Keratinocyte (primary cell): ENCODE measurements at places on chromosomes 2 and 18. TPM values are rescaled to one million over a fixed set of nuclear protein-coding genes. Genes with fewer than 3 reads are reported as not detected.
A peak's percentile ranks its signal among the peaks of the same experiment; 100 is the strongest.

CCDC148 gene
- polyA plus RNA-seq: 0.13 to 0.39 TPM (median 0.14 TPM) in 3 replicates

NOL4 gene
- not detected in 3 replicates for polyA plus RNA-seq

CD8B gene
- not detected in 3 replicates for polyA plus RNA-seq

DNAJC5G gene
- not detected in 3 replicates for polyA plus RNA-seq

- no peak for DNase-seq
These were observed 53.0 kb upstream of the FOSL2 start for GRCh38 chr2:28339516-28340175.

RPRM gene
- not detected in 3 replicates for polyA plus RNA-seq

DNA sequence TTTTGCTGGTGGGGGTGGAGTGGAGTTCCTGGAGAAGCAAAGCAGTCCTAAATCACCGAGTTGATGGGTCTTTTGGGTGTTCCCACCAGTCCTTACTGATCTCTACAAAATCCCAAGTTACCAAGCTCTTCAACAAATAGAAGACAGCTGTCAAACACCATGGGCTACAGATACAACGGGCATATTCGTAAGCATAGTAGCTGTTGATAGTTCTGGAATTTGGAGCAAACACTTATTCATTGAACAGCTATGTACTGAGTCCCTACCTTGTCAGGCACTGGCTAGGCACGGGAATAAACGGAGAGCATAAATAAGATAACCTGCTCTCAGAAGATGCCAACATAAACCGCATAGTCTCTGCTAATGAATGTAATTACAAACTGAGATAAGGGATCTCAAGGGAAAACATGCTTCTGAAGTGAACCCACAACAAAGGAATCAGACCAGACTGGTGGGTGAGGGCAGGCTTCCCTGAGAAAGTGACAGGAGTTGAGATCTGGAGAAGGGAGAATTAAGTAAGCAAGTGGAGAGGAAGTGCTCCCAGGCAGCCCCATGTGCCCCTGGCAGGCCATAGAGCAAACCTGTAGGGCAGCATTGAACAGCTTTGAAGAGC is 947 bp upstream of the ANKRD44 start:
- DNase-seq: no peak

DNA sequence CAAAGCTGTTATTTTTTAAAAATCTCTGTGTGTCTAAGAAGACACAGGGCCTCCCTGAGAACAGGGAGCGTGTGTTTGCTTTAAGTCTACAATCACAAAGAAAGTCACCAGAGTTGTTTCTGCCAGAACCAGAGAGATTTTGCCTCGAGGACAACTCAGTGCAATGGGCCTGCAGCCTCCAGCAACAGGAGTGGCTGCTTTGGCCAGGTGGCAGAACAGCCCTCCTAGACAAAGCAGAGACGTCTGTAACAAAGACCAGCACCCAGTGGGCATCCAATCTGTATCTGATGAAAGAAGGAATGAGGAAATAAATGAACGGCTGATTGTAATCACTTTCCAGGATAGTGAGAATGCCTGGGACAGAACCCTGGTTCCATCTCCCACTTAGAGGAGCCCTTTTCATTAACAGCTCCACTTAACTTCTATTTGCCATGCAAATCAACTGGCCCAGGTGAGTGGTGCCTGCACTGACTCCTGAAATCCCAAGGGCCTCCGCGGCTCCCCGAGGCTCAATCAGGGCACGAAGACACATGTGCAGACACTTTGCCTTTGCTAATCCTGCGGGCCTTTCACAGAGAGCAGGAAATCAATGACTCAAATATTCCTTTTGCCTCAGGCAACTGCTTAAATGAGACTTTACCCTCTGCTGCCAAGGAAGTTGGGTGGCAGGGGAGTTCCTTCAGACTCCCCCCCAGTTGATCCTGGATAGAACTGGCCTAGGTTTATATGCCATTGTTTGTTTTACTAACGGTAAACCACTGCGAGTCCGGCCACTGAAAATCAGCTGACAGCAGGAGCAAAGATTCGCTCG is 146.5 kb downstream of the CABLES1 start:
- DNase-seq: peak; percentile 76

GRCh38 chr18:6476190-6476589 is 61.5 kb upstream of the L3MBTL4 start:
- DNase-seq: no peak

GRCh38 chr18:67043276-67043675 is 439.4 kb upstream of the CDH19 start:
- DNase-seq: no peak
